AML-193 (cell line): ENCODE measurements at places on chromosomes 6 and 20.

- DNase-seq: no peak
Measured at GRCh38 chr20:63235399-63235983, at the start of gene BIRC7. Gene BIRC7, plus strand, starts transcription at chr20:63235905. Its CDS starts 192 bp downstream, at chr20:63236097.

DNA sequence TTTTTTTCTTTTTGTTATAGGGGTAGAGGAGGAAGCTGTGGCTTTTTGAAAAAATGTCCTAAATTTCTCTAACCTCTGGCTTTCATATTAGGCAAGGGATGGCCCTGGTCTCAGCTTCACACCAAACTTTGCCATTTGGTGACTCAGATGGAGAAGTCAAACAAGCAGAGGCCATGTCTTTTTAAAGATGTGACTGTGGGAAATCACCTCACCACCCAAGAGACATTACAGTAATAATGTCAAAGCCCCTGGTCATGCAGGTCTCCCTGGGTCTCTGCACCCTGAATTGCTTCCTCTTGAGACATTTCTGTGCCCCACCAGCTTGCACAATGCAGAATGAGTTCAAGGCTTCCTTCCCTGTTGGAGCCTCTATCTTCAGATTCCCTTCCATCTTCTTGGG lies 39.5 kb upstream of the ADGRF5 start:
- no peak for DNase-seq

DNA sequence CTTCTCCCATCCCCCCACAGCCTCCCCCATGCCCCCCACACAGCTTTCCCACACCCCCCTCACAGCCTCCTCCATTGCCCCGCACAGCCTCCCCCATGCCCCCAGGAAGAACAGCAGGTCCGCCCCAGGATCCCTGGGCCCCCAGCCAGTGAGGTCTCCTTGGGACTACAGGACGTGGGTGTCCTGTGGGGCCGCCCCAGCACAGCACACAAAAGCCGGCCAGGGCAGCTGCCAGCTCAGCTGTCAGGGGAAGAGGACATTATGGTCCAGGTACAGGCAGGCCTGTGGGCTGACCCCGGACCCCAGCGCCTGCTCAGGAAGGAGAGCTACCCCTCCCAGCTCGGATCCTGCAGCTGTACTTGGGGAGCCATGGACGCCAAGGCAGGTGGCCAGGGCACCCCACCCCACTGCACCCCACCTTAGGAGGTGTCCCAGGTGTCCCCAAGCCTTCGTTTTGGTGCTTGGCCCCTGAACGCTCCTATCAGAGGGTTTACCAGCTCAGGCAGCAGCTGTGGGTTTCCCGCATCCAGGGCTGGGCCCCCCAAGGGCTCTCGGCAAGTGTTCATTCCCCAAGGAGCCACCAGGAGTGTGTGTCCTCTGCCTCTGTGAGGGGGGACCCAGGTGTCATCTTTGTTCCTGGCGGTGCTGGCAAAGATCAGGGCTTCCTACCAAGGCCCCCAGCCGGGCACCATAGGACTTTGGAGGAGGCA lies 42.3 kb upstream of the GATA5 start:
- no peak for DNase-seq

GRCh38 chr20:51553897-51554486 lies 11.5 kb upstream of the NFATC2 start:
- DNase-seq: no peak

- DNase-seq: no peak
Measured at GRCh38 chr6:43950731-43951062, 176.6 kb downstream of the MRPL14 start.

DNA sequence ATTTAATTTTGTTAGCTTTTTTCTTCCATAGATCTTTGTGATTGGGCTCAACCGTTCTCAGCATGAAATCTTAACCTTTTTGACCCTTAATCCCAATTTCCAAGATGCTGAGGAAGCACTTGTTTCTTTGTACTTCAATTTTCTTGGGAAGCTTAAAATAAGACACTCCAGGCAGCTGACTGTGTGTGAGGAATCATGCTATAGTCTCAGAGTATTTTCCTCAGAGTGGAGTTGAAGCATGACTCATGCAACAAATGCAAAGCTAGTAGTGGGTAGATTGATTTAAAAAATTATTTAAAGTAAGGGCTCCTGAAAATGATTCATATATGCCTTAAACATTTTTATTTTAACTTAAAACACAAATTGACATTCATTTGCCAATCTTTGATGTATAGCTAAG lies 168.7 kb downstream of the BTBD3 start:
- DNase-seq: no peak

DNA sequence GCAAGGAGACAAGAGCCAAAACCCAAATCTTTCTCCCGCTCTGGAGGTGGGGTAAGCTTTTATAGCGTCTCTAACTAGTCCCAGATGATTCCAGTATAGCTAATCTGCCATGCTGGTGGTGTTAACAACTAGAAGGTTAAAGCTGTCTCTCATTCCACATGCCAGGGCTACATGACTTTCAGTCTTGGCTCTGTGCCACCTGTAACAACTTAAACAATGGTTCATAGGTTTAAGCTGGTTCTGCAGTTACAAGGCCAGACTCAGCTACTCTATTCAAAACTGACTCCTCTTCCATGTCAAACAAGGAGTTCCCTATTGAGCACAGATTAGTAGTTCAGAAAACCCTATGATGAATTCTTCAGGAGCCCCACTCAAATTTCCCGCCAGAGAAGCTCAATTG lies 128.9 kb downstream of the ELOVL4 start:
- no peak for DNase-seq
